ENCODE measurements at places on chromosomes 1 and 21. TPM values are rescaled to one million over a fixed set of nuclear protein-coding genes. Genes with fewer than 3 reads are reported as not detected.

DNA sequence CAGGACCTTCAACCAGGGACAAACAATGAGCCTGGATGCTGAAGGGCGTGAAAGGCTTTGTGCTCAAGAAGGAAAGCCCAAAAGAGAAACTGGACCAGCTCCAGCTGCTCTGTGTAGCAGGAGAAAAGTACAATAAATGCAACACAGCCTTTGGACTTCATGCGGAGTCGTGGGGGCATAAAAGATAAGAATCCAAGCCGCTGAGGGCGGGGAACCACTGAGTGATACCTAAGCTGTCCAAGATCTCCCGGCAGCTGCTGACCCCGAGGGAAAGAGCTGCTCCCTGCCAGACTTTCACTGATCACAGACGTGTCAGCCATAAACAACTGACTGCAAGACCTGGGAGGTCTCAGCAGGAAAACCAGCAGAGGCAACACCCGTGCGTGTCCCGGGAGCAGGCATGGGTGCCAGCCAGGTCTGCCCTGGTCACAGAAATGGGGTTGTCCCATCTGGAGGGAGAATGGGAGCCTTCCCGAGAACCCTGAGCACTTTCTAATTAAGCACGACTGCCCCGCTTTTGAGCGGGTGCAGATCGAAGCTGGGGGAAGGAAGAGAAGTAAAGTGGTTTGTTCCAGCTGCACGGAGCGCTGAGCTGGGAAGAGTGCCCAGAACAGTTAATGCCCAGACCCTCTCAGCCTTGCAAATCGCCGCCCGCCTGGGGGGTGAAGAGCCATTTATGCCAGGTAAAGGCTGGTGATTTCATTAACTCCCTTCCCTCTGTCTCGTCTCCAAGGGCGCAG, 68.3 kb upstream of the TARDBP start:
- DNase-seq = no peak

GRCh38 chr1:92879316-92879968, 47.6 kb downstream of the RPL5 start:
- DNase-seq = no peak

DNA sequence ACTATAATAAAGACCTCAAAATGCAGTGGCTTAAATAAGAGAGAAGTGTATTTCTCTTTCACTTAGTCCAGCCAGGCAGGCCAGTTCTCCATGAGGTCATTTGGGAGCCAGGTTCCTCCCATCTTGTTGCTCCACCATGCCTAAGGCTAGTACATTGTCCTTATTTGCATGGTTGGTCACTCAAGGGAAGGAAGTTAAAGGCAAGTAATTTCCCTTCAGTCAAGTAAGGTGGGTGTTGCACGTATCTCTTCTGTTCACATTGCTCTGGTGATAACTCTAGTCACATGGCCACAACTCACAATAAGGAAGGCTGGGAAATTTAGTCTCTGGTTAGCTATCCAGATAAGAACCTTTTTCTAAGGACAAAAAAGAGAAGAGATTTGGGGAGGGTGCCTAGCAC, 27.2 kb upstream of the TADA1 start:
- DNase-seq = no peak

GRCh38 chr1:228405200-228405978, 1.2 kb downstream of the TRIM11 start:
- no peak for DNase-seq

GRCh38 chr1:11298390-11299224, 25.6 kb downstream of the UBIAD1 start:
- DNase-seq = no peak

GRCh38 chr1:11845641-11846335, 1.8 kb downstream of the NPPA start:
- DNase-seq = no peak

DNA sequence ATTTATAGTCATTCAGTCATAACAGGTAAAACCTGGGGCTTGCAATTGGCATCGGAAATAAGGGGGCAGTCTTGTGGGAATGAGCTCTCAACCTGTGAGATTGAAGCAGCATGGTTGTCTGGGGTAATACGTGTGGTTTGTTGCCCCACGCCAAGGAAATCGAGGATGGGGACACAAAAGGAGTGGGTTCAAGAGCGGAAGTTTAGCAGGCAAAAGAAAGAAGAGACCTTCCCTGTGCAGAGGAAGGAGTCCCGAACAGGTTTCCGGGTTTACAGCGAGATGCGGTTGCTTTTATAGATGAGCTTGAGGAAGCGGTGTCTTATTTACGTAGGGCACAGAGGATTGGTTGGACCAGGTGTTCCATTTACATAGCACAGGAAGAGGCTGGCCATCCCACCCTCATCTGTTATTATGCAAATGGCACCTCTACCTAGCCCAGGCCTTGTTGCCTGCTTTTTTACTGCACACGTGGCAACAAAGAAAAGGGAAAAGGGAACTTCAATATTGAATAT, 37.3 kb downstream of the IFNAR1 start:
- DNase-seq = peak; percentile 41

GRCh38 chr1:24586970-24587820, 31.3 kb downstream of the NCMAP start:
- peak; percentile 89 for DNase-seq

- DNase-seq = no peak
These were observed 12.8 kb downstream of the RNF2 start for GRCh38 chr1:185058110-185058509.

DNA sequence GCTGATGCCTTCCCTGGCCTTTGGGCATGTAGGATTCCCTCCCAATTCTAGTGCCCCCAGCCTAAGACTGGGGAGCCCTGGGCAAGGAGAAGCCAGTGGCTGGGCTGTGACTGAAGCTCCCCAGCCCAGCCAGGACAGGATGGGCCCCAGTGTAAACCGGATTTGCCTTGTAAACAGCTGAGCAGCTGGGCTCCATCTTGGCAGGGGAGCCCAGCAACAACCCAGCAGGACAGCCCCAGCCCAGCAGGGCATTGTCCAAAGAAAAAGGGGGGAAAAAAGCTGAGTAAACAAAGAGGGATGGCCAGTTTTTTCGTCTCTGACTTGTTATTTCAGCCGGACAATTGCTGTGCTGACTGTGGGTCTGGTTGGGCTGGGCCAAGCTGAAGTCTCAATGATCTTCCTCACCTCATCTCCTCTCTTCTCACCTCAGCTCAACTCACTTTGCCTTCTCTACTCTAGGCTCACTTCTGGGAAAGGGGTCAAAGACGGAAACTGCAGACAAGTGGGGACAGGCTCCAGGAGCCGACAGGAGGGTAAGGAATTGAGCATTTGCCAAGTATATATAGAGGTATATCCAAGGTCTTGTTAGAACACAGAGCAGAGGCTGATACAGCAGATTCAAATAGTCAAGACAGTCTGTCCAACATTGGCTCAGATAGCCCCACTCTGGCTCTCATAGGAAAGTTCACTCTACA, 97.7 kb downstream of the TMEM53 start:
- no peak for DNase-seq

DNA sequence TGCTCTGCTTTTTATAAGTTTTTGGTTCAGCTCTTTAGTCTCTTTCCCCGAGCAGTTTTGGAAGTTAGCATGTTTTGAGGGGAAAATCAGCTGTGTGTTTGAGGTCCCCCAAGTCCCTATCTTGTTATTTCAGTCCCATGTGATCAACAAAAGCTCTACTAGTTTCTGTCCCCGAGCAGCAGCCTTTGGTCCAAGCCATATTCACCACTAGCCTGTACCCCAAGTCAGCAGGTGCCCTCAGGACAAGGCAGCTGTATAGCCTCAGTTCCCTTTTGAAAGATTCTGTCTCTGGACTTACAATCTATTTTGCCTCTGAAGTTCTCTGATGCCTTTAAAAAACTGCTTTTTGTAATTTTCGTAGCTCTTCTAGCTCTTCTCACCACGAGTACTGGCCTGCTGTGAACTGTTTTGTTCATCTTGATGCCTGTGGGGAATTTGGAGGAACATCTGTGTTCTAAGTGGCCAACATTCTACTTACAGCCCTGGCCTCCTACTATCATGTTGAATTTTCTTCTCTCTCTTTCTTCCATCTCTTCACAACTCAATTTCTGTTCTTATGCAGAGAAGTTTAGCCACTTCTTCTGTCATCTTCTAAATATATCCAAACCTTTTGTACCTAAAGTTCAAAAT, 16.7 kb downstream of the UAP1 start:
- no peak for DNase-seq

DNA sequence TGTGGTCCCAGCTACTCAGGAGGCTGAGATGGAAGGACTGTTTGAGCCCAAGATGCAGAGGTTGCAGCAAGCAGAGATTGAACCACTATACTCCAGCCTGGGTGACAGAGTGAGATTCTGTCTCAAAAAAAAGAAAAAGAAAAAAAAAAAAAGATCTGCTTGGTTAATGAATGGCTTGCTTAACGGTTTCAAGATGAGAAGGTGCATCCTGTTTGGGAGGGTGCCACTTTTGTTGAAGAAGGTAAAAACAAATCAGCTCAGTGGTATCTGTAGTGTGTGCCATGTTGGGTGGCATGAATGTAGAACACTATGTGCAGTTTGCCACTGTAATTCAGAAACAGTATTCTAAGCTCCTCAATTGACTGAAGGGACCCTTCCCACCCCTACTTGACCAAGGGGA, 94.9 kb upstream of the ETV3 start:
- DNase-seq = no peak

LGR6 gene
- total RNA-seq = 60.9 TPM

ETV3L gene
- total RNA-seq = not detected

VANGL2 gene
- not detected for total RNA-seq

KIAA0040 gene
- total RNA-seq = 21.2 TPM

CD5L gene
- not detected for total RNA-seq

CR1L gene
- total RNA-seq = 0.98 TPM

Data from natural killer cell (primary cell).